ENCODE measurements at places on chromosomes 16 and 17. TPM values are rescaled to one million over a fixed set of nuclear protein-coding genes. Genes with fewer than 3 reads are reported as not detected.

DNA sequence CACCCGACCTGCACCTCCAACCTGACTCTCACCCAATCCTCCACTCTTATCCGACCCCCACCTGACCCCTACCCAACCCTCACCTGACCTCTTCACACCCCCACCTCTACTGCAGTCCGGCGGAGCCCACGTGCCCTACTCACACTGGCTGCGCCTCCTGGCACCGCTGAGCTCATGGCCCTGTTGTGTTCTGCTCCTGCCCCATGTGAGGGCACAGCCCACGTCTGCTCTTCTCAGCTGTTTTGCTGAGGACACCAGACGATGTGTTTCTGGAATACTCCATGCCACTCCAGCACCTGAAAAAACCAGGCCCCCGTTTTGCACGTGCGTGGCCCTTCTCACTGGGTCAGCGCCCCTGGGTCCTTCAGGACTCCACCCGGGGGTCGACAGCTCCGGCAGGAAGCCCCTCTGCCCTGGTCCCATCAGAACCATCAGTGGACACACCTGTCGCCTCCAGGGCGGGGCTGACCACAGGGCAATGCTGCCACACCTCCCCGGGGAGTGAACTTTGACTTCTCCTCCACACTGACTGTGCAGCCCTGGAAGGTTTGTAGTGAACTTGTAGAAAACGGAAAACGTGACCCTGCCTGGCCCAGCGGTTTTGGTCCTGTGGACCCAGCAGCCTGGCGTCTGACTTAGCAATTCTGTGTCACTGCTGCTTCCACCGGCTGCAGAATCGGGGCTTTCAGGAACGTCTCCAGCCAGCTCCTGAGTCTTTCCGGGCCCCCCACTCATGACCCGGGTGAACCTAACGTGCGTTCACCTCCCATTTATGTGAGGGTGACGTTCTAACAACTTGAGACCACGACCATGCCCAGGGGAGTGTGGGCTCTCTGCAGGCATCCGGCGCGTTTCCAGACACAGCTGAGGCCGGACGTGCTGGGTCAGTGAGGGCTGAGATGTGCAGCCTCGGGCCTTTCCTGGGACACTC, 5.7 kb upstream of the RAB40B start:
- DNase-seq: no peak

USP6 gene
- polyA plus RNA-seq: 2.2 TPM

DNA sequence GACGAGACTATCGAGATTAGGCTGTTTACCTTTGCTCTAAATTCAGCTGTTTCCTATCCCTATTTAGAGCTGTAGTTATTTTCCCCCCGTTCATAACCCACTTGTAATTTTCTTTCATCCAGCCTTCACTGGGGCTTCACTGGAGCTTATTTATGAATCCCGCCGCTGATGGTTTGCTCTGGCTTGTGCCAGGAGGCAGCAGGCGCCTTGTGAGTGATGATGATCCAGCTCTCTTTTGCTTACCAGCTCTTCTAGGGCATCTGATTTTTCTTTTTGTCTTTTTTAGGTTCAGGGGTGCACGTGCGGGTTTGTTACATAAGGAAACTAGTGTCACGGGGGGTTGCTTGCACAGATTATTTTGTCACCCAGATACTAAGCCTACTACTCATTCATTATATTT, 37.4 kb upstream of the CDH13 start:
- no peak for DNase-seq

GRCh38 chr17:35132099-35132498, 10.0 kb downstream of the NLE1 start:
- no peak for DNase-seq

DNA sequence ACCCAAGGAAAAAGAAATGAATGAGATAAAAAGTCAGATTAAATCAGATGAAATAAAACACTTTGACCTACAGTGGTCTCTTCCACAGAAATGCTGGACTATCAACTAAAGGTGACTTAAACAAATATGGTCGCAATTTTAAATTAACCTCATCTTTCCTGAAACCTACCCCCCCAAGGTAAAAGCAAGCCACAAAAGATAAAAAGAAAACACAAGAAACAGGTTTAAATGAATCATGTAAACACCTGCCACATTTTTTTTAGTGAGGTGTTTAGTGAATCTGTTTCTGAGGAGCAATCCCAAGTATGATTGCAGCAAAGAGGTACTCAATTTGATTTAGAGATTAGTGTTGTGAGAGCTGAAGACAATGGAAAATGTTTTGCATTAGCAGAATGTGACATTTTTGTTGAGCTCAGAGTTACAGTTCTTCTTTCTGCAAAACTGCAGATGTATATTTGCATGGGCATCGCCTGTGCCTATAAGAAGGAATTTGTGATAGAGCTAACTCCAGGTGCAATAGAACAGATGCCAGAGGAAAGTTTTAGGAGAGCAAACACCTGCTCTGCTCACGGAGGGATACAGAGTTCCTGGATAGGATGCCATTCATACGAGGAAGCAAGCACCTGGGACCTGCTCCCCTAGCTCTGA, 3.4 kb upstream of the MMD start:
- DNase-seq: no peak

DNA sequence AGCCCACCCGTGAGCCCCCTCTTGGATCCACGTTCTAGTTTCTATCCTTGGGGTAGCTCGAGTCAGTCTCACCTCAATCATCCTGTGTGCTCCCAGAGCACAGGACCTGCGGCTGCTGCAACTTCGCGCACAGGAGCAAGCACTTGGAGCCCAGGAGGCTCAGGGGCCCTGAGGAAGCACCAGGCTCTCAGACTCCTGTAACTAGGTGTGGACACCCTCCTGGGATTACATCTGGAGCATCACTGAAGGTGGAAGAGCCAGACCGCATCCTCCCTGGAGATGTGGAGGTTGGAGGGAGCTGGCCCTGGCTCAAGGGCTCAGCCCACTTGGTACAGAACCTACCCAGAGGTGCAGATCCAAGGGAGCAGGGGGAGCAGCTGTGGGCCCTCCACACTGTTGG, 2.7 kb downstream of the HBQ1 start:
- DNase-seq: no peak

- no peak for DNase-seq
Measured at GRCh38 chr16:80303691-80304090, 237.1 kb upstream of the DYNLRB2 start.

SLC16A3 gene
- polyA plus RNA-seq: 18.8 TPM

GRCh38 chr16:57755061-57755684, 19.6 kb downstream of the KATNB1 start:
- DNase-seq: no peak

WWP2 gene
- 39.7 TPM for polyA plus RNA-seq

CSHL1 gene
- not detected for polyA plus RNA-seq
